NCI-H187 treated with DMSO at 0.1 percent for 48 hours (cell line): ENCODE measurements at places on chromosomes 12 and 14.

DNA sequence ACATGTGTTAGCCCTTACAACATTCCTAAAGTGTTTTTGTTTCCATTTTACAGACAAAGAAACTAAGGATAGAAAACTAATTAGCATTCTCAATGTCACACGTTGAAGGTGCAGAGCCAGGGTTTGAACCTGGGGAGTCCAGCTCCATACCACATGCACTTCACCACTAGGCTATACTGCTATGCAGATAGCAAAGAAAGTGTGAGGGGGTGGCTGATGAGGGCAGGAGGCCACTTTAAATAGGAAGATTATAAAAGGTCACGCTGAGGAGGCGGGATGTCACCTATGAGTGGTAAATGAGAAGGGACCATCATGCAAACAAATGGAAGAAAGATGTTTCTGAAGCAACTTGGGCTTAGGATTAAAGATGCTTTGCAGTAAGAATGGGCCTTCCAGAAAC is 213.9 kb downstream of the EGLN3 start:
- no peak for DNase-seq

DNA sequence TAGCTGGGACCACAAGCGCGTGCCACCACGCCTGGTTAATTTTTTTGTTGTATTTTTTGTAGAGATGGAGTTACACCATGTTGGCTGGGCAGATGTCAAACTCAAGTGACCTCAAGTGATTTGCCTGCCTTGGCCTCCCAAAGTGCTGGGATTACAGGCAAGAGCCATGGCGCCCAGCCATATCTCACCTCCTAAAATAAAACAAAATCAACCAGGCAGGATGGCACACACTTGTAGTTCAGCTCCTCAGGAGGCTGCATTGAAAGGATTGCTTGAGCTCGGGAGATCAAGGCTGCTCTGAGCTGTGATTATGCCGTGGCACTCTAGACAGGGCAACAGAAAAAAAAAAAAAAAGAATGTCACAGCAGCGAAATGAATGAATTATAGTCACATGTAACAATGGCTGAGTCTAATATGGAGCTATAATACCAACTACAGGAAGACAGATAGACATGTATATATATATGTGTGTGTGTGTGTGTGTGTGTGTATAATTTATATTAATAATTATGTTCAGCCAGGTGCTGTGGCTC is 19.3 kb upstream of the TMEM120B start:
- DNase-seq, result no peak

GRCh38 chr12:2271961-2272360 is 219.2 kb downstream of the CACNA1C start:
- no peak for DNase-seq

- DNase-seq, result no peak
Measured at GRCh38 chr14:24430682-24431568, 1.2 kb downstream of the KHNYN start.

- DNase-seq, result no peak
Measured at GRCh38 chr14:22203036-22203435, 386.0 kb downstream of the DAD1 start.

DNA sequence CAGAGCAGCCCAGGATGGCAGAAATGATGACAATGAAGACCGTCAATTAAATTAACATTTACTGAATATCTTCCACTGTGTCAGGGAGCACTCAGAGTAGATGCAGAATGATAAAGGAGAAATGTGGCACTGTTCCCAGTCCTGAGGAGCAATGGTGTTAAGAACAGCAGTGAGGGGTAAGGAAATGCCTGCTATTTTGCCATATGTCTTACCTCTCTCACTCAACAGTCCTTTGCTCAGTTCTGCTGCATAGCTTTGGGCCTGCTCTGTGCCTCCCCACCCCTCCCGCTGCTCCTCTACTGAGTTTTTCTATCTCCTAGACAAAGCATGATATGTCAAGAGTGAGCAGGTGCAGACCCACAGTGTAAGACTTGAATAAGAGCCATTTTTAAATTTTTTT is 318.8 kb downstream of the NAV3 start:
- DNase-seq, result peak; percentile 56

- DNase-seq, result no peak
Measured at GRCh38 chr14:23695664-23695999, 59.5 kb downstream of the DHRS2 start.

- DNase-seq, result no peak
Measured at GRCh38 chr12:42326541-42327226, 717 bp downstream of the PPHLN1 start.

DNA sequence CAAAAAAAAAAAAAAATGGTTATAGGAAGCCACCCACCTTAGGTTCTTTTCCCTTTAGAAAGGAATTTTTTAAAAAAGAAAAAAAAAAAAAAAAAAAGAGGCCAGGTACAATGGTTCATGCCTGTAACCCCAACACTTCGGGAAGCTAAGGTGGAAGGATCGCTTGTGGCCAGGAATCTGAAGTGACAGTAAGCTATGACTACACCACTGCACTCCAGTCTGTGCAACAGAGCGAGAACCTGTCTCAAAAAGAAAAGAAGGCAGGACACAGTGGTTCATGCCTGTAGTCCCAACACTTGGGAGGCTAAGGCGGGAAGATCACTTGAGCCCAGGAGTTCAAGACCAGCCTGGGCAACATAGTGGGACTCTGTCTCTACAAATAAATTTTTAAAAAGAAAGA is 36.0 kb downstream of the SPTLC2 start:
- DNase-seq, result no peak

- DNase-seq, result no peak
Measured at GRCh38 chr14:101347893-101348777, 213.2 kb upstream of the DIO3 start.

DNA sequence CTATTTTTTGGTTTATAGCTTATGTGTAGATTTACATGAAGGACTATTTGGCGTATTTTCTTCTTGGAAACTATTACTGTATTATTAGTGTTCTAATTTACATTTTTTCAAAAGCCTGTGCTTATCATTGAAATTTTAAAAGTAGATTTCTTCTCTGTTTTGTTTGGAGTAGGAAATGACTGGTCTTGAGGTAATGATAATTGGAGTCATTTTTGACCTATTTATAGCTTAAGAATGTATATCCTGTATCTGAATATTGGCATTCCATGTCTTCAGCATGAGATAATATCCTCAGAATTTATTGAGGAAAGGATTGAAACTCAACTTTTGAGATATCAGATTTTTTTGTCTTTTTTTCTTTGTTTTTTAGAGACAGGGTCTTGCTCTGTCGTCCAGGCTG is 193.4 kb downstream of the ERC1 start:
- no peak for DNase-seq

DNA sequence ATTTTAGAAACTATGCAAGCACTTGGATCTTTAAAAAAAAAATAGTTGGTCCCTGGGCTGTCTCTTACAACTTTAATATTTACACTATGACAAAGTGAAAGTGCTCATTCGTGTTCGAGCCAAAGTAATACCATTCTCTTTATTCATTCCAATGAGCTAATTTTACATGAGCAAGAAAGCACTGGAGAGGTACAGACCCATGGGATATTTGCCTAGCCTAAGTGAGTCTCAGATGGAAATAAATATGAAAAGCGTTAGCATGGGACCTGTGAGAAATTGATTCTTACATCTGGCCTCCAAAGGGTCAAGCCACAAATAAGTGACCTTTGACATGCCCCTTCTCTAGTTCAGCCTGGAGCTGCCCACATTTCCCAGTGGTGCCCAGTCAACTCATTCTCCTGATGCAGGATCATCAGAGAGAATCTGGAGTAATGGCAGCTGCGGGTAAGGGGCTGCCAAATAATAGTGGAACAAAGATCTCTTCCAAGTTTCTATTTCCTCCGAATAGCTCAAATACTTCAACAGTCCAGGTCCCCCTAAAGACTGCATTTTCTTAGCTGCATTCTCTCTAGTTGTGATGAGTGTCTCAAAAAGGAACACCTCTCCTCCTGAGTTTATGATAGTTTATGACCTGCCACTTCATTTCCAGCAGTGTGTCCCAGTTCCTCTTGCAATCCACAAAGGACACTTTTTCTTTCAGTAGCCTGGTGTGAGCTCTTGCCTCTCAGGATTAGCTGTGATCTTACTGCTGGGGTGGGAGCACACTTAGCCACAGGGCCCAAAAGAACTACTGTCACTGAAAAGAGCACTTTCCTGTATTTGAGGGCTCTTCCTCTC is 208.2 kb downstream of the DAD1 start:
- no peak for DNase-seq

DNA sequence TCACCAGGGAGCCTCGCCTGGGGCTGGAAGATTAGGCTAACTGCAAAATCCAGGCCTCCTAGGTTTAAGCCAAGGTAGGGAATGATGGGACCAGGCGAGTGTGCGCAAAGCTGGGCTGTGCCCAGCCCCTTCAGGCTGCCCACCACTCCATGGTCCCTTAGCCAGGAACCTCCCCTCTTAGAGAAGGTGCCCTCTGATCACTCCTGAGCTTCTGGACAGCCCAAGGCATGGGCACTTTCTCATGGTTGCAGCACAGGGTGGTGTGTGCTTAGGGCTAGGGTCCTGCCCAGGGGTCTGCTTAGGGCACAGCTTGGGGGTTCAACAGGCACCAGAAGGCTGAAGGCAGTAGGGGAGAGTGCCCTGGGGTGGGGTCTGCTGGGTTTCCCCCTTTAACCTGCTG is 69.0 kb downstream of the PRIMA1 start:
- no peak for DNase-seq

- no peak for DNase-seq
Measured at GRCh38 chr14:25520821-25521220, 470.9 kb upstream of the STXBP6 start.

DNA sequence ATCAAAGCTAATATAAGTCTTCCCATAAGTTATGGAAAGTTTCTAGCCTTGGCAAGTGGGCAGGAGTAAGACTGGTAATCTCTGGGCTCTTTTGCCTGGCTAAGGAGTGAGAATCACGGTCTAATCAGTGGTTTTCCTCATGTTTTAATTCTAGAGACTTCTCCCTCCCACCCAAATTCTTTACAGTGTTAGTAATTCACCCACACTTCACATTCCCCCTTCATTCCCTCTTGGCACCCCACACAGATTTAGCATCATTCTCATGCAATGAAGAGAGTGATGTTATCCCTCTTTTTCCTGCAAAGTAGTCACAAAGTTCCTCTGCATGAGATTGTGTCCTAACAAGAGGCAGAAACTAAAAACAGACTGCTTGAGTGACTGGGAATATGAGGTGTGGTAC is 28.6 kb upstream of the CACNA2D4 start:
- DNase-seq, result no peak

DNA sequence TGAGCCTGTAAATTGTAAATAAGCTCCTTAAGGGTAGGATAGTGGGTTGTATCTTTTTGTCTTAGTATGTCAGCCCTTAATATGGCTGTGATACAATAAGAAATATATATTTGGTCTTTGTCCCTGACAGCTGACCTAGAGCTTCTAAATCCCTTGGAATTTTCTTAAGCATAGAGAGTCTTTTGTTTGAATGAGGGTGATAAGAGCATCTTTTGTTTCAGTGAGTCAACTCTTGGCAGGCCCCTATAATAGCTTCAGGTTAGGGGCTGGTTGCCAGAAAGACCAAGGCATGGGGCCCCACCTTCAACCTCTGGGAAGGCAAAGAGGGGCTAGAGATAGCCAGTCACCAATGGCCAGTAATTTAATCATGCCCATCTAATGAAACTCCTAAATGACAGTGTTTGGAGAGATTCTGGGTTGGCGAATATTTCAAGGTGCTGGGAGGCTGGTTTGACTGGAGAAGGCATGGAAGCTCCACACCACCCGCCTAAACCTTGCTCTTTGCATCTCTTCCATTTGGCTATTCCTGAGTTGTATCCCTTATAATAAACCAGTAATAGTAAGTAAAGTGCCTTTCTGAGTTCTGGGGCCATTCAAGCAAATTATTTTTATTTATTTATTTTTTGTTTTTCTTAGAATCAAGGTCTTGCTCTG is 10.5 kb downstream of the PALS1 start:
- DNase-seq, result no peak

DNA sequence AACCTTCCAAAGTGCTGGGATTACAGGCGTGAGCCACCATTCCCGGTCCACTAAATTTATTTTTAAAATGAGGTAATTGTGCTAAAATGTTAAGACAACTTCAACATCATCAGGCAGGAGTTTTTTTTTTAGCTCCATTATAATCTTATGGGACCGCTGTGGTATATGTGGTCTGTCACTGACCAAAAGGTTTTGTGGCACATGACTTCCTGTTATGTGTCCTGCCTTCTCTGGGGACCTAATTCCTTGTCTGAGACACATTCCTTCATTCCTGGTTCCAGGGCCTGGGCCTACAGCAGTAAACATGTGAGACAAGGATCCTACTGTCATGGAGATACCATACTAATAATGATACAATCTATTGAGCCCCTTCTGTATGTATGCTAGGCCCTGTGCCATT is 4.9 kb downstream of the TEX52 start:
- no peak for DNase-seq

DNA sequence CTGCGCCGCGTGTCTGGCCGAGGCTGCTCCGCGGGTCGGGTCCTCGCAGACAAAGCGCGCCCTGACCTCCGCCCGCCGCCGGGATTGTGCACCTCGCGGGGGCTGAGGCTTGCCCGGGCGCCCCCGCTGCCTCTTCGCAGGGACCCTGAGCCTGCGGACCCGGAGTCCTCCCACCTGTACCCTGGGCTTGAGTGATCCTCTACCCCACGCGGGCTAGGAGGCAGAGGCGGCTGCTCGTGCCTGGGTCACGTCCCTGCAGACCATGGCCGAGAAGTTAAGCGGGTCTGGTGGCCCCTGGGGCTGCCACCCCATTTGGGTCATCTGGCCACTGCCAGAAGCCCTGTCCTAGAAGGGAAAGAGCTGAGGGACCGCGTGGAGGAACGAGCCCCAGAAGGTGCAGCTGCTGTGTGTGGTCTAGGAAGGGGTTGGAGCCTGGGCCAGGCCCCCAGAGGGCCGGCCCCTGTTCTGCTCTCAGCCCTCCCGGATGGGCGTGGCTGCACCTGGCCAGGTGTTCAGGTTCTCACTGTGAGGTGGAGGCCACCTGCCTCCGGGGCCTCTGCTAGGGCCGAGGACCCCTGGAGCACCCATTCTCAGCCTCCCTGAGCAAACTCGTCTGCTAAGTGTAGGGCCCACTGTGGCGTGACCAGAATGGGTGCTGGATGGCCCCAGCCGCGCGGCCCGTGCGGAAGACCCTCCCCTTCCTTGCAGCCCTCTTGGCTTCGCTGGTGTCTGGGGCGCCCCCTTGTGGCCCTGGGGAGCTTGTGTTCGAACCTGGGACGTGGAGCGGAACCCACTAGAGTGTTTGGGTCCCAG is 49.6 kb downstream of the LRCOL1 start:
- peak; percentile 55 for DNase-seq

GRCh38 chr12:49230176-49230804 is 34.6 kb upstream of the TUBA1C start:
- DNase-seq, result peak; percentile 90
